Amniotic stem cell (primary cell): ENCODE measurements at places on chromosomes 11 and 22.

DNA sequence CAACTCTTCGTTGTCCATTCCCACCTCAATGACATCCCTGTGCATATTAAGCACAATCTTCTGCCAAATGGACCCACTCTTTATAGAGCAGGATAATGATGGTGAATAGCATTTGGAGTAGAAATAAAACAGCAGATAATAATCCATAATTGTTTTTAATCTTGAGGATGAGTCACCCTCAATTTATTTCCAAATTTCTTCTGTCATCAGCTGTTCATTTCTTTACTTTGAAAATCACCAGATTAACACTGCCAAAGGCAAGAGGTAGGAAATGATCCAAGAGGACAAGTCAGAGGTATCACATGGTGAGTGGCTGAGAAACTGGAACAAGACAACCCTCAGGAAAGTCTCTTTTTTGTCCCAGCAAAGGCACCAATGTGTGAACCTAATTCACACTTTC, 7.3 kb upstream of the AMBRA1 start:
- no peak for DNase-seq

DNA sequence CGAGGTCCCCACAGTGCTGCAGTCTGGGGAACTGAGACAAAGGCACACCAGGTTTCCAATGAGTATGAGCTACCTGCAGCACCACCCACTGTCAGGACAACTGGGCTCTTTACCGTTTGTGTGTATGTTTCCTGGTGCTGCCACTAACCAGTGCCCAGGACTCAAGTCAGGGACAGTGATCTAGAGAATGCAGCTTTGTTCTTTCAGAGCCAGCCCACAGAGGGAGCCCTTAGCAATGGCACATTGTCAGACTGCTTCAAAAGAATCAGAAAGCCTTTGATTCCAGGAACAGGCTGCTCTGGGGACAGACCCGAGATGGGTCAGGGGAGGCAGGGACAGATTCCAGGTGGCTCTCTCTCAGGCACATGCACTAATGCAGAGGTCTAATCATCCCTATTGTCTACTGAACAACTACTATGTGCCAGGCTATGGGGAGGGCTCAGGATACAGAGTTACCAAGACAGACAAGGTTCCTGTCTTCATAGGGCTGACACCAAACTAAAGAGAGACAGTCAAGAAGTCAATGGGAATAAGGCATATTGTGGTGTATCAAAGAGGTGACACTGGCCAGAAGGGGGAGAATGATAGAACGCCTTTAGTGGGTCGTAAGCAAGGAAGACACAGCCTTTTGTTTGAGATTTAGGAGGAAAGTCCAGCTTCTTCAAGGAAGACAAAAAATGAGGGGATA, 103.7 kb downstream of the VPREB1 start:
- DNase-seq = no peak

DNA sequence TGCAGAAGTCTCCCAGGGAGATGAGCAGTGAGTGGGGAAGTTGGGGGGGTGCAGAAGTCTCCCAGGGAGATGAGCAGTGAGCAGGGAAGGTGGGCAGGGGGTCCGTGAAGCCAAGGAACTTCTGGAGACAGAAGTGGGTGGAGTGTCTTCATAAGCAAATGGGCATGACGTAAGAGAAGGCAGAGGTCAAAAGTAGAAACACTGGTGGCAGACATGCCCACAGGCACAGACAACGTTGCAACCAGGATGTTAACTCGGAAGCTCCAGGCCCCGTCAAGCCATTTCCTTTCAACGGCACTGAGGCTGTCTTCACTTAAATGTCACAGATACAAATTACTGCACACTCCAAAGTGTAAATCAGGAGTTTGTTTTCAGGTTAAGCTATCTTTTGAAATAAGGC, 186.1 kb downstream of the SHANK2 start:
- DNase-seq = no peak

- DNase-seq = no peak
Measured at GRCh38 chr11:112975493-112975892, 14.3 kb downstream of the NCAM1 start.

GRCh38 chr22:40094485-40094884, 83.2 kb upstream of the TNRC6B start:
- DNase-seq = no peak

- no peak for DNase-seq
Measured at GRCh38 chr22:20852503-20852902, 6.1 kb downstream of the PI4KA start.

DNA sequence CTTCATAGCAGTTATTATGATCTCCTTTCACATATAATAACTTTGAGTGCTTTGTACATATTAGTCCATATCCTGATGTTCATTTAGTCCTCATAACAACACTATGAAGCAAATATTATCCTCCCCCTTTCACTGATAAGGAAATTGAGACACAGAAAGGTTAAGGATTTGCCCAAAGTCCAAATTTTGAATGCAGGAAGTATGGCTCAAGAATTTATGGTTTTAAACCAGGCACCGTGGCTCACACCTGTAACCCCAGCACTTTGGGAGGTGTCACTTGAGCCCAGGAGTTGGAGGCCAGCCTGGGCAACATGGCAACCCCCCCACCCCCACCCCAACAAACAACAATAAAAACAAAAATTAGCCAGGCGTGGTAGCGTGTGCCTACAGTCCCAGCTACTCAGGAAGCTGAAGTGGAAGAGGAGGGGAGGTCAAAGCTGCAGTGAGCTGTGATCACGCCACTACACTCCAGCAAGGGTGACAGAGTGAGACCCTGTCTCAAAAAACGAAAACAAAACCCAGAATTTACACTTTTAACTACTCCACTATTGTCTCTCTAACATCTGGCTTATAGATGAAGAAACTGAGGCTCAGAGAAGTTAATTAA, 8.6 kb downstream of the CCDC34 start:
- no peak for DNase-seq

- no peak for DNase-seq
Measured at GRCh38 chr11:45473341-45473895, 187.3 kb upstream of the SYT13 start.

DNA sequence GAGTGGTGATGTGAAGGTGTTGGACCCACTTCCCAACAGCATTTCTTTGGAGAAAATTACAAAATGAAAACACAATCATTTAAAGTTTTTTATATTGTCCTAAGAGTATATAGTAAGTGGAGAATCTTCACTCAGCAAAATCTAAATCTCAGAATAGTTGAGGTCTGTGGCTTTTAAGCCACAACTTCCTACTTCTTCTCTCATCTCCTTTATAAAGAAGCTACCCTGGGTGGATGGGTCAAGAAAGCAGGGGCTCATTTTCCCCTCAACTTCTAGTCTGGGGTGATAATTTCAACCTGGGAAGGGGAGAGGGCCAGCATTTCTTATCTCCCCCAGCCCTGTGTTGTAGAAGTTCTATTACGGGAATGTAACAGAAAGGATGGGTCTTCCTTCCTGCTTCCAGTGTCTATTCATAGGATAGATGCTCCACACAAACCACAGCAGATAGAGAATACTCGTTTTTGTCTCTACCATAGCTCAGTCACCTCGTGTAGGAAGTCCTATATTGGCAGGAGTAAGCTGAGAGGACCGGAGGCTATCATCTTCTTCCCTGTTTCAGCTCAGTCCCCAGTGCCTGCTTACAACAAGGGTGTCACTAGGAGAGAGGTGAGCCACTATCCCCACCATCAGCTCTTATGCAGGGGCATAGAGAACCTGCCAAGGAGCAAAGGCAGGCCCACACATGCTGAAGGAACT, 341.5 kb downstream of the CASP12 start:
- DNase-seq = no peak

GRCh38 chr11:128240546-128240945, 346.8 kb downstream of the ETS1 start:
- no peak for DNase-seq

GRCh38 chr11:47538741-47539565, 14.0 kb downstream of the CELF1 start:
- DNase-seq = no peak

GRCh38 chr11:34791780-34792542, 124.2 kb downstream of the APIP start:
- no peak for DNase-seq

GRCh38 chr11:36635066-36635862, 37.2 kb upstream of the RAG2 start:
- DNase-seq = no peak

DNA sequence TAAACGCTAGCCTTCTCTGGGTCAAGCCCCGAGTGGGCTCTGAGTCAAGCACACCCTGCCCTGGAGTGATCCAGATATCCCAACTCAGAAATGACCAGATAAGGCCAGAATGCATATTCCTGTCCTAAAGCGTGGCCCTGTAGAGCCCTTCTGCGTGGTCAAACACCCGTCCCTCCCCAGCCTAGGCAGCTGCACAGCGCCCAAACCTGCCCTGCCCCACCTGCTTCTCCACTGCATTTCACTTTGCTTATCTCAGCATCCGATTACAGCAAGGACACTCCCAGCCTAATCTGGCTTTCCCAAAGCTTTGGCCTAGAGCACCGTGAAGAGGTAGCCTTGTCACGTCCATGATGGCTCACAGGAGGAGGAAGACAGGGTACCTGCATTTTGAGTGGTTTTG, 11.9 kb upstream of the TMPRSS4 start:
- DNase-seq = no peak

- no peak for DNase-seq
Measured at GRCh38 chr11:26194881-26195280, 137.0 kb upstream of the ANO3 start.

DNA sequence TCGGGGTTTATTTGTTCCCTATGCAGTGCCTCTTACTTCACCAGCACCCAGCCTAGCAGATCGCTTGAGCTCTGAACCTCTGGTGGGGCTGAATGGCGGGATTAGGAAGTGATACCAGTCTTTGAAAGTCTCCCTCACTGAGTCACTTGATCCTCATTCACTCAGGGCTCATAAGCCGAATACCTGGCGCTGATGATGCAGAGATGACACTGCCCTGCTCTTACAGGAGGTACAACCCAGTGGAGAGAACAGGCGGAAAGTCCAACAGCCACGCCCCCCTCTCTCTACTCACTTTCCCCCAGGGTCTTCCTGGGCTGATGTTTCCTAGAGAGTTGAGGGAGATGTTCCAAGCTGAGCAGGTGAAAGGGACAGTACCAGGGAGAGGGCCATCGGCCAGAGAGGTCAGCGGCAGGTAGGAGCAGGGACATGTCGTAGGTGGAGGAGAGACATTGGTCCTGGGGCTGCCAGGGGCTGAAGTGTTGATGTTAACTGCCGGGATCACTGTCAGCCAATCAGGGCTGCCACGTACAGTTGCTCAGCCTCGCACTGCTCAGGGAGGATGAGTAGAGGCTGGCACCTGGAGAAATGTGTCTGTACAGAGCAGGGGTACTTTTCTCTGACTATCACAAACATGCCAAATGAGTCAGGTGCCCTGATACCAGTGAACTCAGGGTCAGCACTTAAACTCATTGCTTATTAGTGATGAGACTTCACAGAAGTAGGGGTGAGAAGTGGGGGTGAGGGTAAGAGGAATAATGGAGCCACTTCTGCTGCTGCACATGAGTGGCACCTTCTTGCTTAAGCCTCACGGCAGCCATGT, 9.9 kb upstream of the APOBEC3A start:
- no peak for DNase-seq

GRCh38 chr11:105004021-105004420, 18.9 kb downstream of the CASP5 start:
- no peak for DNase-seq

- DNase-seq = no peak
Measured at GRCh38 chr11:870127-870413, 27.4 kb downstream of the TSPAN4 start.

- DNase-seq = no peak
Measured at GRCh38 chr22:39469681-39470450, 13.1 kb downstream of the MGAT3 start.

- no peak for DNase-seq
Measured at GRCh38 chr11:123391646-123392348, 38.3 kb upstream of the GRAMD1B start.

GRCh38 chr11:12809364-12809763, 135.1 kb downstream of the TEAD1 start:
- no peak for DNase-seq

GRCh38 chr22:29690476-29690875, 29.3 kb upstream of the CABP7 start:
- DNase-seq = no peak

DNA sequence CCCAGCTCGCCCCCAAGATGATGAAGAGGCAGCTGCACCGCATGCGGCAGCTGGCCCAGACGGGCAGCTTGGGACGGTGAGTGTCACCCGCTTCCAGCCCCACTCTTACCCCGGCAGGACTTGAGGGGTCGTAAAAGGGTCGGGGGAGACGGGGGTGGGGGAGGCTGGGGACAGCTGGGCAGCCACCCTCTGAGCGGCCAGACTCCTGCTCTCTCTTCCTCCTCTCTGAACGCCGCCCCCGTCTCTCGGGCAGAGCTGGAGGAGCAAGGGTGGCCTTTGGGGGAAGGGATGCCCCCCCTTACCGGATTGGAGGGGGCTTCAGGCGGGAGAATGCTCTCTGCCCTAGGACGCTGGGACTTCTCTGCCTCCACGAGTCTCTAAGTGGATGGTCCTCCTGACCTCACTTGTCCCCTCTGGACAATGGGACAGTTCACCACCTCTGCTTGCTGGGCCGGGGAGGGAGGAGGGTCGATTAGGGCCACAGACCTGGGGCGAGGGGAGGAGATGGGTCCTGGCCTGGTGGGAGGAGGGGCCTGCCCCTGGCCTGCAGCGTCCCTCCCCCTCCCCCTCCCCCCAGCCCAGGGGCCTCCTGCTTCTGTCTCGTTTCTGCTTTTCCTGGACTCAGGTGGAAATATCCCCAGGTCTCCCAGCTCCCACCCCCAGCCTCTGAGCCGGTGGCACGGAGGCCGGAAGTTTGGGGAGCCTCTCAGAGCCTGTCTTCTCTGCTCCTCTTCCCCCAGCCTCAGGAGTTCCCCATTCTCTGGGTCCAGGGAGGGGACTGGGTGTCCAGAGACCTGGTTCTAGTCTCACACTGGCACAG, 512 bp downstream of the SH3BP1 start:
- no peak for DNase-seq

DNA sequence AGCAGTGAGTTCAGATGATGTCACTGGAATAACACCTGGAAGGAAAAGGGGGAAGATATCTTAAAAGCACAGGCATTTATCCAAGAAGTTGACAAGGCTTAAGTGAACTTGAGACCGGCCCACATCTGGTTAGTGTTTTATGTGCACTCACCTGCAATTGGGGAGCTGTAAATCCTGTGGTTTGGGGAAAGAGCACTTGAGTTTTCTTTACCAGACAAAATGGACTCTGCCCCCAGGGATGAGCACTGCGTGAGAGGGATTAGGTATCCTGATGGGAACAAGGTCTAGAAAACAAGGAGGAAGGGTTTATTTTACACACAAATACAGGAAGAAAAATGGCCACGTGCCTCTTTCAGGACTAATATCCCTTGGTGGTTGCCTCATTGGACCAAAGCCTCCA, 15.2 kb downstream of the E2F8 start:
- DNase-seq = no peak

DNA sequence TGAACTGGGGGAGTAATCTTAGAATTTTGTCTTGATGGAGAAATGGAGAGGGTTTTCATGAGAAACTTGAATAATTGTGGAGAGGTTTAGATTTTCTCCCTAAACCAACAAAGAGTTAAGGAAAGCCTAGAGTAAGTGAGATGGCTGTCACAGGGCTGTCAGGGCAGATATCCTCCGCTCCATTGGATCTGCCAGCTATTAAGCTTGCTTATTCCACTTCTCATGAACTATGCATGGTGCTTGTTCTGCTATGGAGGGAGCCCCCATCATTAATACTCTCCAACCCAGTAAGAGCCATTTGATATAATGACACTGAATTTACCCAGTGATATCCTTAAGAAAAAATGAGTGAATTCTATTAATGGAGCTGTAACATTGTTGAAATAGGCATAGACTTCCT, 342.8 kb upstream of the MTNR1B start:
- no peak for DNase-seq
